ENCODE measurements at places on chromosomes 13 and 19.
A peak's percentile ranks its signal among the peaks of the same experiment; 100 is the strongest.

- peak; percentile 77 for DNase-seq
Observed at GRCh38 chr19:10339380-10339960, at the start of gene ICAM3. ICAM3 (minus strand) TSS chr19:10339624; CDS start chr19:10339614, 10 bp downstream.

DNA sequence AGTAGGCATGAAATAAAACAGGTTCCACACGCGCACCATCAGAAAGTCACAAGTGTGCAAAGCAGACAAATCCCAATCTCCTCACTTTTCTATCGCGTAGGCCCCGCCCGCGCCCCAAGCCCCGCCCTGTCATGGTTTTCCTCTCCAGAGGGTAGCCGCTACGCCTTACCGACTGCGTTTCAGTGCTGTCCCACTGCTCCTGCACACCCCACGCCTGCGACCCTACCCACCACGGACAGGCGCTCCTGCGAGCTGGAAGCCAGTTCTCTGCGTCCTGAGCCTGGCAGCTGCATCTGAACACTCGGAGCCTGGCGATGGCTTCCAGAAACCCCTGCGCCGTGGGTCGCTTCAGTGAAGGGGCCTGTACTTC is 379 bp upstream of the ZNF470 start:
- no peak for DNase-seq

GRCh38 chr19:2887391-2887914 is 13.3 kb upstream of the ZNF57 start:
- peak; percentile 71 for DNase-seq

DNA sequence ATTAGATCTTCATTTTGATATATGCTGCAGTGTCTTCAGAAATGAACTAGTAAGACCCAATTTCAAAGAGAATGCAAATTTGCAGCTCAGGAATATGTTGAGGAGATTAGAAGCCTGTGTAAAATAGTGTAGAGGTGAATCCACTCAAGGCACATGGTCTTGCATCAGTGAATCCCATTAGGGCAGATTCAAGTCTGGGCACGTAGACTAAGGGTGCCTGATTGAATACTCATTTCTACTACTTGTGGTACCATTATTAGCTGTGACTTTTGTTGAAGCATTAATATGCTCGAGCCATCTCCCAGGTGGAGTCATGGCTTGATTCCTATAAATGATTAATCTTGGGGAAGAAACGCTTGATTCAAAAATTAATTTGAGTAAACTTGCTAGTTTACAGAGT is 129.4 kb downstream of the AKAP11 start:
- no peak for DNase-seq

- no peak for DNase-seq
Observed at GRCh38 chr19:51196181-51196580, 28.7 kb upstream of the CD33 start.

Measured in B cell (primary cell).